Activated T-cell treated with anti-CD3 and anti-CD28 coated beads, Interleukin-2, amount 50 U/mL, for 72 hours (primary cell): ENCODE measurements at places on chromosomes 13 and 19. TPM values are rescaled to one million over a fixed set of nuclear protein-coding genes. Genes with fewer than 3 reads are reported as not detected.
A peak's percentile ranks its signal among the peaks of the same experiment; 100 is the strongest.

DNA sequence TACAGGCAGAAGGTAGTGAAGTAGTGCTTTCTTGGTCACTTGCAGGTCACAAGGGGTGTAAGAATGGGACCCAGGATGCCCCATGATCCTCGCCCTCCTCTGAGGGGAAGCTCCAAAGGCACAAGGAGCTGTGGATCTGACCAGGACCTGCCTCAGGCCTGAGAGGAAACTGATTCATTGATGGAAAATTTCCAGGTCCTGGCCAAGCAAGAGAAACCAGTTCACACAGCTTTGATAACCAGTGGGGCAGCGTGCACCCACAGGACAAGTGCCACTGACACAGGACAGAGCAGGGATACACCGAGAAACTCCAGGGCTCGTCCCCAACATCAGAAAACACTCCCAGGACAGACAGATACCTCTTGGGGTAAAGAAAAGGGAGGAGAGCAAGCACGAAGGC is 177.1 kb downstream of the RBM26 start:
- DNase-seq: no peak

DNA sequence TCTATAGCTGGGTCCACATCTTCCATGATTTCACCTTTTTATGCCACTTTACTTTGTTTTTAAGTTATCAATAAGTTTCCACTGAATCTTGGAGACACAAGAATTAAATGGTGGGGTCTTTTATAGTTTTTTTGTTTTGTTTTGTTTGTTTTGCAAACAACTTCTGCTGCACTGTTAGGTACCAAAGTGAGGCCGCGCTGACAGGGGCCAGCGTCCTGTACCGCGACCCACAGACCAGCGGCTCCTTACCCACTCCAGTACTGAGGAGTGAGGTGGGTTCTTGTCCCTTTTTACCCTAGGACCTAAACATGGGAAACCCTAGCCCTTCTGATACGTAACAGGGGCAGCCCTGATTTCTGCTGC is 75.8 kb upstream of the MCF2L start:
- no peak for DNase-seq

DNA sequence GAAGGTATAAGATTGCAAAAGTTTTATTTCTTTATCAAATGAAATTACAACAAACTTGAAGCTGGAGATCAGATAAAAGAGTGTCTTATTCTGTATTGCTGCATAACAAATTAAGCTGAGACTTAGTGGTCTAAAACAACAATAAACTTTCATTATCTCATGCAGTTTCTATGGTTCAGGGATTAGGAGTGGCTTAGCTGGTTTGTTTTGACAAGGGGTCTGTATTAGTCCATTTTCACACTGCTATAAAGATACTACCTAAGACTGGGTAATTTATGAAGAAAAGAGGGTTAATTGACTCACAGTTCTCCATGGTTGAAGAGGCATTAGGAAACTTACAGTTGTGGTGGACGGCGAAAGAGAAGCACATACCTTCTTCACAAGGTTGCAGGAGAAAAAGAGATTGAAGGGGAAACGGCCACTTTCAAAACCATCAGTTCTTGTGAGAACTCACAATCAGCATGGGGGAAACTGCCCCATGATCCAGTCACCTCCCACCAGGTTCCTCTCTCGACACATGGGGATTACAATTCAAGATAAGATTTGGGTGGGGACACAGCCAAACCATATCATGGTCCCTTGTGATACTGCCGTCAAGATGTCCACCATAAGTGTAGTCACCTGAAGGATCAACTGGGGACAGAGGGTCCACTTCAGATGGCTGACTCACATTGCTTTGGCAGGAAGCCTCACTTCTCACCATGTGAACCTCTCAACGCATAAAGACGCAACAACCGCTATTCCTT is 97.8 kb downstream of the RNF17 start:
- DNase-seq: no peak

DNA sequence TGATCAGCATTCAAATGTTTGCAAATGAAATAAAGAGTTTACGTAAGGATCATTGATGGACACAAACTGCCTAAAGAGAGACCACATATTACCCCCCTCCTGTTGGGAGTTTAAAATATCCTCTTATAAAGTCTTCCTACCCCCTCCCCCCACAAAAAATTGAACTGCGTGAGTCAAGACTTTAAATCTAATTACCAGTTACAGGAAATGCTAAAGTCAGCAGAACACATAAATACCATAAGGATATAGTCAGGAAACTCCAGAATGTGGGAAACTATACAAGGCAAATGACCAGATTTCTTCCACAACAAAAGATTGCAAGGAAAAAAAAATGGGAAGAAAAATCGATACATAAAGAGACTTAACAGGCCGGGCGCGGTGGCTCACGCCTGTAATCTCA is 44.4 kb upstream of the FARP1 start:
- no peak for DNase-seq

DNA sequence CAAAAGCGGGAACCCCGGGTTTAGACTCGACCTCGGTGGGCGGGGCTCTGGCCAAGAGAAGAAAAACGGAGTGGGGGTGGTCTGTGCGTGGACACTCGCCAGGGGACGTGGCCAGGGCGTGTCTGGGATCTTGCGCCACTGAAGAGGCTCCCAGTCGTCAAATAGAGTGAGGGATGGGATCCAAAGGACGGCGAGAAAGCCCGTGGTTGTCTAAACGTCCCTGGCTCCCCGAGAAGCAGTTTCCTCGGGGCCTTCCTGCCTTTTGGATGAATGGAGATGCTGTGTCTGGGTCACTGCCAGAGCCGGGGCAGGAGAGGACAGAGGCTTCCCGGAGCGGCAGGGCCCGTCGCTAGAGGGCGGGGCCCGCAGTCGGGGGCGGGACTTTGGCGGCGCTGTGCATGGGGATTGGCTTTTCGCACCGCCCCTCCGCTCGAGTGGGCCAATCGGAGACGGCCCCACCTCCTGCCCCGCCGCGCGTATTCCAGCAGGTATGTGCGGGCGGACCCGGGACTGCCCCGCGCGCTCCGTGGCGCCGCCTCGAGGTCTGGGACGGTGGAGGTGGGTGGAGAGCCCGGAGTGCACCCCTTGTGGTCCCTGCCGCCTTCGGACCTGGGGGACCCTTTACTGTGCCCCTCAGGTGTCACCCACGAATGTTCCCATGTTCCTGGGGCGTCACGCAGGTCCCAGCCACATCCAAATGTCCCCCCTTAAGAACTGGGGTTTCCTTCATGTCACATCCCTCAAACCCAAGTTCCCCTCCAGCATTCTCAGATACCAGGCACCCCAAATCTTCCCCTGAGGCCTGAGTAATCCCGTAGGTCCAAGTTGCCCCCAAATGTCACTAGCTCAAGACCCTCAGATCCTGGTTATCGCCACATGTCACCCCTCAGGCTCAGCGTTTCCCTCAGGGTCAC is 38.3 kb downstream of the ZSWIM4 start:
- DNase-seq: peak; percentile 96

- no peak for DNase-seq
These were observed 19.6 kb downstream of the IER2 start for GRCh38 chr19:13169769-13170168.

- DNase-seq: no peak
These were observed 6.6 kb downstream of the AKT2 start for GRCh38 chr19:40278361-40279035.

DNA sequence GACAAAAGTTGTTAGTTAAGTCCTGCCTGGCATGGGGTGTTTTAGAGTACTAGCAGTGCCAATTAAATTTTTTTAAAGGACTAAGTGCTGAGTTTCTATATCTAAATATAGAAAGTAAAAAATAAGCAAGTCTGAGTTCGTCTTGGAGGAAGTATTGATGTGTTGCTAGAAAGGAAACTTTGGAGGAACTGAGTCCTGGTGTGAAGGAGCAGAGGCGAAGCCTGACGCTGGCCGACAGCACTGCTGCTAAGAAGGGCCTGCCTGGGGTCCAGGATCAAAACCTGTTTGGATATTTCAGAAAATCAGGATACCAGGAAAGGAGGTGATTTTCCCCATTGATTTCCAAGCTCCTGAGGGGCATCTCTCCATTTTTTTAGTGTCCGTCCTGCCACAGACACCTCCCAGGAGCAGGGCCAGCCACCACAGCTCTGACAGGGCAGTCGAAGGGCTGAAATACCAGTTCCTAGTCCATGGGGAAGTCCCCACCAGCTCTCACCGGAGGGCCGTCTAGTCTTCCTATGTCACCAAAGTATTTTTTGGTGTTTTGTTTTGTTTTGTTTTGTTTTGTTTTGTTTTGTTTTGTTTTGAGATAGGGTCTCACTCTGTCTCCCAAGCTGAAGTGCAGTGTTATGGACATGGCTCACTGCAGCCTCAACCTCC is 38.2 kb upstream of the NPAS1 start:
- DNase-seq: no peak

DNA sequence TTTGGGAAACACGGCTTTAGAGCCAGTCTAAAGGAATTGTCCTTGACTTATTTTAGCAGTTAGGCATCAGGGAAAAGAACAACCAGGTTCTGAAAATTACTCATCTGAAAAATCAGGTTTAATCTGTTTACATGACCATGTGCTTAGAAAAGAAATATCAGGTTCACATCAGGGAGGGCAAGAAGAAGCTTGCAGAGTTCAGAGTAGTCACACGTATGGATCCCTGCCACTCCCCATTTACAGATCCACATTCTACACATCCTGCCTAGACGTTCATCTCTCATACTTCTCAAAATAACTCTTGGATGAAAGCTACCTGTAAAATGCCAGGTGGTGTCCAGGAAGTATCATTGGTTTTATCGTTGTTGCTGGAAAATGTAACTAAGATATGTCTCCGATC is 14.0 kb upstream of the PHF11 start:
- DNase-seq: no peak

DNA sequence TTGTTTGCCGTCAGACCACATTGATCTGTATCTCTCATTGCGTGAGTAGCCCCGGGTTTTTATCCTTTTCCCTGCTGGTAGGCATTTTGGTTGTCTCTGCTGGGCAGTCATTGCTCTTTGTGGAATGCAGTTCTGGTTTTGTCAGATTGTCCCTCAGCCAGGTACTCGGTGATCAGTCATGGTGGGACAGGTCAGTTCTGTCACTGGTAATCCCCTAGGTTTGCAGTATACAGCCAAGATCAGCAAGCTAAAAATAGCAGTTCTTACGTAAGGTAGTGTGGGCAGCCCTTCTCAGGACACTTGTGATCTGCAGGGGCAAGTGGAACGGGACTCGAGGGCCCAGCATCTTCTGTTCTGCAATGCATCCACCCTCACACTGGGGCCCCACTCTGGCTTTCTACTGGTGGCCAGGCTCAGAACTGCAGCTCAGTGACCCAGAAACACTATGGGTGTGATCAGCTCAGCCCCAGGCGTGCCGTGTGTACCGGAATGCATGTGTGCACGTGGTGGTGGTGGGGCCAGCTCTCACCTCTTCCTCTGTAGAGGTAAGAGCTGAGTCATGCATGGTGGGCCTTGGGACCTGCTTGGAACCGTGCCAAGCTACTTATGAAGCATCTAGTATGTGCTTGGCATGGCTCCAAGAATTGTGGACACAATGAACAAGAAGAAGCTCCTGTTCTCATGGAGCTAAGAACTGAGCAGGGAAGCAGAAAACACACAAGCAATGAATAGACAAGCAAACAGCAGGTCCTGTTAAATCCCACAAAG is 6.3 kb downstream of the PLEKHF1 start:
- peak; percentile 93 for DNase-seq

Gene BRCA2
- 36.9 TPM for total RNA-seq

Gene KLF1
- 0.19 TPM for total RNA-seq
